Endodermal cell (in vitro differentiated cells): ENCODE measurements at places on chromosomes 7 and 10.
A peak's percentile ranks its signal among the peaks of the same experiment; 100 is the strongest.

- H3K4me1 ChIP-seq = no peaks in the 10 kb centered on the region
- H3K27ac ChIP-seq = no peak overlapping the region
- H3K36me3 ChIP-seq = peaks cover 7% of the 10 kb centered on the region
- no peak overlapping the region for H3K4me3 ChIP-seq
Observed at GRCh38 chr7:43723007-43723341, 6.3 kb downstream of the COA1 start.

DNA sequence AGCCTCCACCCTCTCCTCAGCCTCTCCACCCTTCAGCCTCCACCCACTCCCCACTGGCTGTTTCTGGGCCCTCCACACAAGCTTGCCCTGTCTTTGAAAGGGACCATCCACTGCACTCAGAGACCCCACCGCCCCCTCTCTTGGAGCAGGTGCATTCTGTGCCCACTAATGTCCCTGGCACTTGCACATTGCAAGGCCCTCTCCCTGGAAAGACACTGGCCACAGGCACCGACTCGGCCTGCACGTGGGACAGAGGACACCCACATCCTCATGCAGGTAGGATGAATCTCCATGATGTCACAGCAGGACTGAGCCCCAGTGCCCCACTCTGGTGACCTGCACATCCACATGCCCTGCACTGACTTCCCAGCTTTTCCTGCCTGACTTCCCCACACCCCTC lies 36.8 kb upstream of the EBF3 start:
- H3K4me1 ChIP-seq = no peaks in the 10 kb centered on the region
- no peak overlapping the region for H3K27ac ChIP-seq
- no peaks in the 10 kb centered on the region for H3K36me3 ChIP-seq
- H3K4me3 ChIP-seq = no peak overlapping the region

DNA sequence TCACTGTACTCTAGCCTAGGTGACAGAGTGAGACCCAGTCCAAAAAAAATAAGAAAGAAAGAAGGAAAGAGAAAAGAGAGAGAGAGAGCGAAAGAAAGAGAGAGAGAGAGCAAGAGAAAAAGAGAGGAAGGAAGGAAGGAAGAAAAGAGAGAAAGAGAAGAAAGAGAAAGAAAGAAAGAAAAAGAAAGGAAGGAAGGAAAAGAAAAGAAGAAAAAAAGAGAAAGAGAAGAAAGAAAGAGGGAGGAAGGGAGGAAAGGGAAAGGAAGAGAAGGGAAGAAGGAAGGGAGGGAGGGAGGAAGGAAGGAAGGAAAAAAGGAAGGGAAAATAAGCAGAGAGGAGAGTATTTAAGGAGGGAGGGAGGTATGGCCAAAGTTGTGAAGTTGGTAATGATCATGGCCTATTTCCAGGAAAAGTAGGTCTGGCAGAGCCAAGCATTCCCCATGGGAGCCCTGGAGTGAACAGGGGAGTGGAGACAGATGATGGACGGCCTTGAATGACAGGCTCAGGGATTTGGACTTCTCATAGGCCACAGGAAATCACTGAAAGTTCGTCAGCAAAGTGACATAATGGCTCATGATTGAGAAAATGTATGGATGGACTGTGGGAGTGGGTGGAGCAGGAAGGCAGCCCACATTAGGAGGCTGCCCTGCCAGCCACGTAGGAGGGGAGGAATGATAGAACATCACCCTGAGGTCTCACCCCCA lies 44.8 kb upstream of the CUX1 start:
- no peaks in the 10 kb centered on the region for H3K27me3 ChIP-seq
- H3K36me3 ChIP-seq = no peaks in the 10 kb centered on the region
- no peak overlapping the region for H3K4me3 ChIP-seq
- H3K4me1 ChIP-seq = no peaks in the 10 kb centered on the region
- H3K27ac ChIP-seq = no peak overlapping the region
- no peak for DNase-seq

DNA sequence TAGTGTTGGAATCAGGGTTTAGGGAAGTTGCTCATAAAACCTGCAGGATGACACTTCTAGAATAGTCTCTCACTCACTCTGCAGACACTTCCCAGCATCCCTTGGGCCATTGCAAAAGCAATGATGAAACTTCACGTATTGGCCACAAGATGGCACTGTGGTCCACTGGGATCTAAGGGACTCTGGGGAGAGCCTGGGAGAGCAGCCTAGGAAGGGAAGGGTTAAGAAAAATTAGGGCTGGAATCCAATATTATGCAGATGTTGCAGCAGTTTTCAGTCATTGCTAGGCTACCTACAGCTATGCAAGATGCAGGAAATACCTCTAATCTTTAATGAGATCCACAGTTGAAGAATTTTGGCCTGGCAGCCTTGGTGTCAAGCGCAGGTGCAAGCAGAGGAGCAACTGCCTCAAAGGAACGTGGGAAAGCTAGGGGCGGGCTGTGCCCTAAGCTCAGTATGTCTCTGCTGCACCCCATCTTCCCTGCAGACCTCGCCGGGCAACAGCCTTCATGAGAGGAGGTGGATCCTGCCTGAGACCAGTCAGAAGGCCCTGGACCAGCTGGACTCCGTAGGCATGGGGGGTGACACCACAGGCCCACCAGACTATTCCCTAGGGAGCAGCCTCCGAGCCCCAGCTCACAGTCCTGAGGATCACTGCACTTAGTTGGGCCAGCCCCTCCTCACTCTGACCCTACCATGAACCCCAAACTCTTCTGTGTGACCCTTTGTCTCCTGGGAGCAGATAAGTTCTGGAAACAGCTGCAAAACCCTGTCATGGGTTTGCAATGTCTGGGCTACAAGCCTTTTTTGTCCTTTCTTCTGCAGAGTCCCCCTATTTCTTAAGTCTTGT lies 127.9 kb upstream of the PRSS58 start:
- H3K27ac ChIP-seq = no peak overlapping the region
- H3K27me3 ChIP-seq = no peaks in the 10 kb centered on the region
- no peaks in the 10 kb centered on the region for H3K4me1 ChIP-seq
- no peaks in the 10 kb centered on the region for H3K36me3 ChIP-seq

GRCh38 chr10:96647466-96647865 lies 60.7 kb upstream of the TM9SF3 start:
- no peaks in the 10 kb centered on the region for H3K4me1 ChIP-seq
- peaks cover 25% of the 10 kb centered on the region for H3K27me3 ChIP-seq
- no peak for DNase-seq
- no peak overlapping the region for H3K27ac ChIP-seq

DNA sequence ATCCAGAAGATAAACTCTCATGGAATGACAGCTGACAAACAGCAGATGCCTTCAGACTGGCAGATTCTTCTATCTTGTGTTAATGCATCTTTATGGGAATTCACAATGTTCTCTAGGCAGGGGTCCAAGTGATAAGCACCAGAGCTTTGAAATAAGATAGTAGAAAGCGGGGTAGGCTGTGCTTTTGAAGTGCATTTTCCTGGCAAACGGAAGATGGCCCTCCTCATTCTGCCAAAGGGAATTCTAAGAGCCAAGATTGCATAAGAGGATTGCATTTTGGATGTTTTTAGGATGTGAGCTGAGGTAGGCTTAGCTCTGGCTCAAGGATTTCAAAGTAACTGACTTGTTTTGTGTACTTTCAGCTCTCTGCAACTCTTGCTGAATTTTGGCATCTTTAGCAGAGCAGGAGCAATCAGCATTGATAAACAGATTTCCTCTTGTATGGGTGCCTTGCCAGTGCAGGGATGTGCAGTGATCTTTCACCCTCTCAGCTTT lies 298.5 kb upstream of the KLF6 start:
- peak; percentile 66 for DNase-seq
- peaks cover 6% of the 10 kb centered on the region for H3K4me1 ChIP-seq
- H3K36me3 ChIP-seq = no peaks in the 10 kb centered on the region
- no peaks in the 10 kb centered on the region for H3K27me3 ChIP-seq
